ENCODE measurements at places on chromosomes 5 and 9. TPM values are rescaled to one million over a fixed set of nuclear protein-coding genes. Genes with fewer than 3 reads are reported as not detected.
A peak's percentile ranks its signal among the peaks of the same experiment; 100 is the strongest.

DNA sequence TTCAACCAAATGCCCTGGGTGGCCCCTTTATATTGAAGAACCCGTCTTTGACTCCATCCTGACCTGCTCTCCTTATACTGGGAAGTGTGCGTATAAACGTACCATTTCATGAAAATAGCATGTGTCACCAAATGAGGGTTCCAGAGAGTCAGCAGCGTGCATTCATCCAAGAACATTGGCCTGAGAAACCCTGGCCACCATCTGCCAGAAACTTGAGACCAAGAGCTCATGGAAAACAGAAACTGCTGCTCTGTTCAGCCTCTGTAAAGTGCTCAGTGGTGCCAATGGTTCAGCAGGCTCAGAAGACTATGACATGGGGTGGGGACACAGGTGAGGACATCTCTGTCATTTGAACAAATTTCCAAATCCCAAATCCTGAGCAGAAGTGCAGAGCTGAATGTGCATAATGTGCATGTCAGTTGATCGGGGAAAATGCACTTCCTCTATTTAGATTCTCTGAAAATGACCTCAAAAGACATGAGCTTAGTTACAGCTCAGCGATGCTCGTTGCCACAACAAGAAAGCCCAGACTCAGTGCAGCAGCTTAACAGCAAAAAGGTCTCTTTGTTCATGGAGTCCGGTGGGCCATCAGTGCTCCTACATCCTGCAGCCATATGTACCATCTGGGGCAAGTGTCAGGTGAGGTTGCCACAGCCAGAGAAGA, 176.1 kb downstream of the ATPSCKMT start:
- no peak for DNase-seq

DNA sequence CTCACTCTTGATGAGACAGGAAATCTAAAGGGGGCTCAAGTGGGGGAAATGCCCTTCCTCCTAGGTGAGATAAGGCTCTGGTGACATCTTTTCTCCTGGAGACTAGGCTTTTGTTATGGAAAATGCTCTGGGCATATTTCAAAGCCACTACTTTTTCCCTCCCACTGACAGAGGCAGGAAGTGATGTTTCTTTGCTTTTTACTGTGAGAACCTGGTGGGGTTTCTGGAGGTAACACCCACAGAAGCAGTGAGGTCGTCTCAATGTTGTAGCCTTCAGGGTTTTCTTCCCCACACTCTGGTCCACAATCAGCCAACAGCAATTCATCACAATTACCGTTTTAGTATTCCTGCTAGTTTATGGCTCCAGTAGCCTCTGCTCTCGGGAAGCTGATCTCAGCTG, 41.4 kb upstream of the FAM240B start:
- DNase-seq, result no peak

DNA sequence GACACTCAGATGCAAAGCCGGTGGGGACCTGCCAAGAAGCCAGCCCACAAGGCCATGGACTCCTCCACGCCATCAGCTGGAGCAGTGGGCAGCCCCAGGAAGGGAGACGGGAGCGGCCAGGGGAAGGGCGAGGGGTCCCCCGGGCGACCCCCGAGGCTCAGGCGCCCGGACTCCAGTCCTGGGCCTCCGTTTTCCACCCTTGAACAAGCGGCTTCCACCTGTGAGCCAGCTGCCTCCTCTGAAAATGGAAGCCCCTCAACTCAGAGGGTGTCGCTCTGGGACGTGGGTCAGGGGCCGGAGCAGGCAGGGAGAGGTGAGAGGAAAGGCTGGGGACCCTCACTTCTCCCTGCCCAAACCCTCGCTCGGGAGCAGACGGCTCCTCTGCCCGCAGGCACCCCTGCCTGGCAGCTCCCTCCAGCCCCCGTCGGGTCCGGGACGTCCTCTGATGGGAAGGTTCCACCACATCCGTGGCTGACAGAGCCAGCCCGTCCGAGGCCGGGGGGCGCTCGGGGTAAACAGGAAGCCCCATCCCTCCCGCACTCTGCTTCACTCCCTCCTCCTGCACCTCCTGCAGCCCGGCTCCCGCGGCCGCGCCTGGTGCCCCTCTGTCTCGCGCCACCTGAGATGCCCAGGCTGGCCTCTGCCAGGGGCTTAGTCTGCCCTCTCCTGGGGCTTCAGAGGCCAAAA, 3.7 kb upstream of the EGFL7 start:
- DNase-seq, result peak; percentile 21

- no peak for DNase-seq
Observed at GRCh38 chr9:967903-968641, 8.4 kb upstream of the DMRT3 start.

DNA sequence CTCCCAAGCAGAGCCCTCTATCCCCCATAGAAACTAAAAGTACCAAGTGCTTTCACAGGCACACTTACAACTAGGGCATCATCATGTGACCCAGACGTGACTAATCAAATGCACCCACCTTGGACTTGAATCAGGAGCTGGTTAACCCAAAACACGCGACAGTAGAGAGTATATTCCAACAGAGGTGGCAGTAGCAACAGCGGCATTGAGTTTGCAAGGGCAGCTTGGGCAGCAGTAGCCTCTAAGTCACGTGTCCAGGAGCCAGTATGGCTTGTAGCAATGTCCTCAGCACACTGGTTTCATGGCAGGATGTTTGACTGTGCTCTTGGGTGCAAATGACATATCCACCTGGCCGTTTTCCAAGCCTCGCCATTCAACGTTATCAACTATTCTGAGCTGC, 73.4 kb upstream of the DNAH5 start:
- DNase-seq, result no peak

GRCh38 chr5:75523275-75523674, 11.6 kb downstream of the POLK start:
- DNase-seq, result no peak

DNA sequence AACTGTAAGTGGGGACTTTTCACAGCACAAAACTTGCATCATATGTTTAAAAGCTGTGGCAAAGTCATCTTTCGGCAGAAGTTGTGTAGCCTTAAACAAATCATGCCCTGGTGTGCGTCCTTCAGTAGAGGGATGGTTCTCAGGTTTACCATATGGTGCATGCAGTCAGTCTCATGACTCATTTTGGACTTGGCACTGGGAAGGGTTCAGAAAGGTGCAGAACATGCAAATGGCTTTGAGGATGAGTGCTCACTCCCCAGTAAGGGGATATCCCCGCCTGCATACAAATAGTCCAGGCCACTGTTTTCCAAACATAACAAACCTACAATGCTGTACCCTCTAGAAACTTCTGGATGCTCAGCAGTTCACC, 260.3 kb downstream of the NDUFS4 start:
- DNase-seq, result no peak

GRCh38 chr5:352639-353611, 31.4 kb downstream of the AHRR start:
- DNase-seq, result no peak

DNA sequence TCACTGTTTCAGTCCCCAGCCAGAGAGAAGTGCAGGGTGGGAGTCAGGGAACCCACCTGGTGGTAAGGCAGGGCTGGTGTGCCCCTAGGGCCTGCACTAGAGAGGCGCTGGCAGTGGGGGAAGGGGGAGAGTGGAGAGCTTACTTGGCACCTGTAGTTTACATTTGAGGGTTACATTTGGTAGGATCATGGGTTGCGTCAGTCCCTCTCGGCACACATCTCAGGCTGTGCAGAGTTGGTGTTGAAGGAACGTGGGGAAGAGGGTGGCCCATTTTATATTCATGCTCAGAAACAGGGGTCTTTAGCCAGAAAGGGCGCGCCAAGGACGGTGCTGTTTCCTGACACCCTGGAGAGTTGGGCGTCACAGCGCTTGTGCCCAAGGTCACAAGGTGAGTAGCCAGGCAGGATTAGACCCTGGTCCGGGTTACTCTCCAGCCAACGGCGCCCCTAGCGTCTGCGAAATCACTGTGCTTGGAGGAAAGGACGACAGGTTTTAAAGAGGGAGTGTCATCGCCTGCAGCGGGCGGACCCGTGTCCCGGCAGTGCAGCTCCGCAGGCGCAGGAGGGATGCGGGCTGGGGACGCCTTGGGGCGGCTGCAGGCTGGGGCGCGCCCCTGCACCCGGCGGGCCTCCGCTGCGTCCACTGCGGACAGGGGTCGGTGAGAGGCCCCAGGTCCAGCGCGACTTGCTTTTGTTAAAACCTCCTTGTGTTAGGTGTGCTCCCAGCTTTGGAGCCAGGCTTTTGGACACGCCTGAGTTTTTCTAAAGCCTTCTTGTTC, 272.6 kb downstream of the FANCC start:
- no peak for DNase-seq

GRCh38 chr9:91843623-91844148, 106.3 kb downstream of the ROR2 start:
- DNase-seq, result no peak

DNA sequence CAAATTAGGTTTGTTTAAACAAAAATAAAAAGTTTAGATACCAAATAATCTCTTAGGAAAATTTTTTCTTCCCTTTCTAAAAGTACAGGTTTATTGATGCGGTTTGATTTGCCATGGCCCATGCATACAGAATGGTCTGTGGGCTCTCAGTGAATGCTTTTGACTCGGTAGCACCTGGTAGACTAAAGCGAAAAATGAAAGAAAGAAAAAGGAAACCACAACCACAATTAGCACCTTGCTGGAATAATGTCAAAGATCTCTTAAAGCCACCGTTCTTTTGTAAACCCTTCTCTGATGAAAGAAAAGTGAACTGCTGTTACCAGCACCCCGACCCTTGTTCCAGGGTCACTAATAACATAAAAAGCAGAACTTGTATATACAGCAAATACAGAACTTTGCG, 157.9 kb downstream of the NFIB start:
- DNase-seq, result no peak

GRCh38 chr5:72376381-72376780, 56.2 kb downstream of the PTCD2 start:
- DNase-seq, result no peak

GRCh38 chr5:95283761-95284571, 928 bp downstream of the MCTP1 start:
- peak; percentile 35 for DNase-seq

- DNase-seq, result no peak
Observed at GRCh38 chr5:90233476-90233875, 176.1 kb downstream of the CETN3 start.

The STC2 gene
- 44.5 TPM for total RNA-seq

The TMEM171 gene
- not detected for total RNA-seq

The TTC1 gene
- total RNA-seq, result 46.8 TPM

The RFESD gene
- 4.8 TPM for total RNA-seq

The CBY3 gene
- total RNA-seq, result not detected

The CEL gene
- 3.6 TPM for total RNA-seq

Data from activated T-cell treated with anti-CD3 and anti-CD28 coated beads, Interleukin-2, amount 50 U/mL, for 72 hours (primary cell).